Effector memory CD8-positive, alpha-beta T cell (primary cell): ENCODE measurements at places on chromosomes 3 and 15.
A peak's percentile ranks its signal among the peaks of the same experiment; 100 is the strongest.

- peak; percentile 69 for DNase-seq
These were observed at the start of gene CACNA2D2 for GRCh38 chr3:50503504-50504342. CACNA2D2 (minus strand) TSS chr3:50503634; CDS start chr3:50503423, 211 bp downstream.

- DNase-seq: no peak
These were observed 50.3 kb downstream of the APBA2 start for GRCh38 chr15:28936081-28936480.

DNA sequence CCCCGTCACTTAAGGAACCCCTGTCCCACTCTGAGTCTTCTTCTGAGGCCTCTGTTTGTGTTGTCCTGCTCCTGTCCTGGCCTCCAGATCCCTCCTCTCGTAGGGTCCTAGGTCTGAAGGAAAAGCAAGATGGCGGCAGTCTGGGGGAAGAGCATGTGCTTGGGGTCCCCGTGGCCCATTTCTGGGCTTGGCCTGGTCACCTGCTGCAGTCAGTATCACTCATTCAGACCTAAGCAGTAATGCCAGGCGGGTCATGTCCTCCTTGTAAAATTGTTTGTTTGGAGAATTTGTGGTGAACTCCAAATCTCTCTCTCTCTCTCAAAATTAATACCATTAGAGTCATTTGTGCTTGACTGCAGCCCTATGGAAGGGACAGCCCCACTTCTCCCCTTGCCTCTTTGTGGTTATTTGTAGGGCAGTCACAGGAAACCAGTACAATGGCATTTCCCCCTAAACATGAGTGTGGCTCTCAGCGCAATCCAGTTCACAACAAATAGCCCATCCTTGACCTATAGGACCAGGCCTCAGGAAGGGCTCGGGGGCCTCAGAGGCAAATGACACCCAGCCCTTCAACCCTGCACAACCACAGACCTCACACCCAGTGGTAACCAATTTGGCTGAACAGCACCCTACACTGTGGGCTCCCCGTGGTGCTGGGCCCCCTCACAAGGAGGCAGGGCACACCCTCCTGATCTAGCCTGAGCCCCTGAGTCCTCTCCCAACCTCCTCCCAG, 173.5 kb downstream of the OR4M2 start:
- peak; percentile 25 for DNase-seq

- no peak for DNase-seq
These were observed 48.6 kb upstream of the MKRN3 start for GRCh38 chr15:23516866-23517265.

DNA sequence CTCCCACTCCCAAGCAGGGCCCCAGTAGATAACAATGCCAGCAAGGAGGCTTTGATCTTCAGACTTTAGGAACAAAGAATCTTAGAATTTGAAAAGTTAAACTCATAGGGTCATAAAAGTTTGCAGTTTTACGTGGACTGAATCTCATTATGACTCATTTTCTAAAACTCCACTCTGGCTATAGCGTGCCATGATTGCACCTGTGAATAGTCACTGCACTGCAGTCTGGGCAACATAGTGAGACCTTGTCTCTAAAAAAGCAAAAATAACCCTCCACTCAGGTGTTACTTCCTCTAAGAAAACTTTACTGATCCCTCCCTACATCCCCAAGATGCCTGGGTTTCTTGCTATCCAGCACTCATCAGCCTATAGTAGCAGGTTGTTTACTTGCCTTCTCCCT, 104.5 kb downstream of the IL20RB start:
- no peak for DNase-seq
